ENCODE measurements at places on chromosomes 13 and 19.

GRCh38 chr19:51514866-51515481 lies 13.4 kb upstream of the SIGLEC12 start:
- peak; percentile 43 for DNase-seq

DNA sequence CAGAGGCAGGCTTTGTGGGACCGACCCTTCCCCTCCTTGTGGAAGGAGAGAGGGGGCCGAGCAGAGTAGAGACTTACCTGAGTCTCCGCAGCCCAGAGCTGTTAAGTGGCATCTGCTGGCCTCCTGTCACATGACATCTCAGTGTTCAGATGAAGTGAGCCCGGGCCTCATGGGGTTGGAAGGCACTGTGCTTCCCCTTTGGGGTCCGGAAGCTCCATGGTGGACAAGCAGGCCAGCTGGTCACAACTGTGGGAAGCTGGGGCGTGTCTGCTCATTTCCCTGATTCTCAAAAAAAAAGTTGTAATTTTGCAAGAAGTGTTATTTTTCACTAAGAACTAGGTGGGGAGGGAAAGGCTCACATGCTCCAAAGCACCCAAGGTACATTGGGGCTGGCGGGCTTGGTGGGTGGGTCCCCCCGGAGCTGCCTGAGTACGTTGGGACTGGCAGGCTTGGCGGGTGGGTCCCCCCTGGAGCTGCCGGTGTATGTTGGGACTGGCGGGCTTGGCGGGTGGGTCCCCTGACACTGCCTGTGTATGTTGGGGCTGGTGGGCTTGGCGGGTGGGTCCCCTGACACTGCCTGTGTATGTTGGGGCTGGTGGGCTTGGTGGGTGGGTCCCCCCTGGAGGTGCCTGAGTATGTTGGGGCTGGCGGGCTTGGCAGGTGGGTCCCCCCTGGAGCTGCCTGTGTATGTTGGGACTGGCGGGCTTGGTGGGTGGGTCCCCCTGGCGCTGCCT lies 18.2 kb upstream of the DCUN1D2 start:
- DNase-seq: no peak

- no peak for DNase-seq
Measured at GRCh38 chr13:39603424-39603947, 493 bp upstream of the LHFPL6 start.

DNA sequence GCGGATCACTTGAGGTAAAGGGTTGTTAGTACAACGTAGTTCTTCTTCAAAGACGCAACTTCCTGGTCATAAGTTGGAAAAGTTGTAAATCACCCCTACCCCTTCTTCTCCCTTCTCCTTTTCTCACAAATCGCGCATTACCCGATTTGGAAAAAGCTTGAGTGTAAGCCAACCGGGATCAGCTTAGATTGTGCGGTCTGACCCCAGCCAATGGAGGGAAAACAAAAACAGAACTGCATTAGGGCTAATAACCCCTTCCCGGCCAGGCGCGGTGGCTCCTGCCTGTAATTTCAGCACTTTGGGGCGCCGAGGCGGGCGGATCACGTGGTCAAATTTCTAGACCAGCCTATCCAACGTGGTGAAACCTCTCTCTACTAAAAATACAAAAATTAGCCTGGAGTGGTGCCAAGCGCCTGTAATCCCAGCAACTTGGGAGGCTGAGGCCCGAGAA lies 806 bp downstream of the ZNF90 start:
- no peak for DNase-seq

DNA sequence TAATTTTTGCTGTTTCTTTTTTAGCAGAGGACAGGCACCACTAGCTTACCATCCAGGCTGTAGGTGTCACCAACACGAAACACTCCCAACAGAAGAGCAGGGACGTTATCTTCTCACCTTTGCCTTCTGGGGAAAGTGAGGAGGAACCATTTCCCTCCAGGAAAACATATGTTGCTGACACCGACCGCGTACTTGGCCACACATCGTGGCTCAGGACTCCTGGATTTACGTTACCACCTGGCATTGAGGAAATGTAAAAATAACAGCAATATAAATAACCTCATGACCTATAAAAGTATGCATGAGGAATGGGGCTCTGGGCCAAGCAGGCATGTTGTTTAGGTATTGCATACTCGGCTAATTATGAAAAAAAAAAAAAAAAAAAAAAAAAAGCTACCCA lies 525.1 kb downstream of the MYO16 start:
- DNase-seq: no peak

DNA sequence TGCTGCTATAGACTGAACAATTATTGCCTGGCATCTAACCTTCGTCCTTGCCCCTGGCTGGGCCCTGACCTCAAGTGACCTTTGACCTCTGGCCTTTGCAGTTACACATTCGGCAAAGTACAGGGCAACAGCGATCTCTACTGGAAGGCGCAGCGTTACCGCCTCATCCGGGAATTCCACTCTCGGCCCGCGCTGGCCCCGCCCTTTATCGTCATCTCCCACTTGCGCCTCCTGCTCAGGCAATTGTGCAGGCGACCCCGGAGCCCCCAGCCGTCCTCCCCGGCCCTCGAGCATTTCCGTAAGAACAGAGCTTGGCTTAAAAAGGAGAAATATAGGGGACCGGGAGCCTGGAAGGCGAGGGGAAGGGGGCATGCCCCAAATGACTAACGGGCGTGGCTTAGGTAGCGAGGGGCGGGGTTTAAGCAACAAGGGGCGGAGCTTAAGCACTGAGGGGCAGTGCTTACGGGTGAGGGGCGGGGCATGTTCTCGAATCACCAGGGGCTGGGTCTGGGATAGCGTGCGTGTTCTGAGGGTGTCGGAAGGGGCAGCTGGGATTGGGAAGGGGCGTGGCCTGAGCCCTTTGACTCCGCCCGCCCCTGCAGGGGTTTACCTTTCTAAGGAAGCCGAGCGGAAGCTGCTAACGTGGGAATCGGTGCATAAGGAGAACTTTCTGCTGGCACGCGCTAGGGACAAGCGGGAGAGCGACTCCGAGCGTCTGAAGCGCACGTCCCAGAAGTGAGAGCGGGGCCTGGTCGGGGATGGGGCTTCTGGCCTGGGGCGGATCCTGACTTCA lies 52.7 kb downstream of the TRPM4 start:
- DNase-seq: no peak

DNA sequence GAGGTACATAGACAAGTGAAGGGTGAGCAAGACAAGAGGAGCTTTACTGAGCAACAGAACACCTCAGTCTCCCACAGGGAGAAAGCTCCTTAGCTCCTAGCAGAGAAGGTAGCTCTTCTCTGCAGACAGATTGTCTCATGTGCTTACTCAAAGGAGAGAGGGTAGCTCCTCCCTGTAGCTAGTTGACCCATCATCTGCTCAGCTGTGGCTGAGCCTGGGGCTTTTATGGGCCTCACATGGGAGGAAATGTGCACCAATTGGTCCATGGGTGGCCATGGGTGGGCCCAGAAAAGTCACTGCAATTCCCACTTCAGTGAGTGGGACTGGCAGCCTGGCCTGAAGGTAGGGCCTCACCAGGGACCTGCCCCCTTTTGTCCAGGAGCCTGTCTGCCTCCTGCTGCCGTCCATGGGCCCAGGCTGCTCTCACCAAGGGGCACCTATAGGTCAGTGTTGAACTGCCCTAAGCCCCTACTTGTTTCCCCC lies 246.2 kb downstream of the GPC6 start:
- no peak for DNase-seq

- DNase-seq: no peak
Measured at GRCh38 chr13:32880636-32881035, 135.6 kb upstream of the KL start.

- DNase-seq: no peak
Measured at GRCh38 chr19:42683917-42684513, 56.3 kb downstream of the PSG3 start.

- no peak for DNase-seq
Measured at GRCh38 chr19:1122021-1122971, 18.5 kb downstream of the GPX4 start.

GRCh38 chr19:53432088-53432661 lies 391 bp downstream of the ZNF761 start:
- no peak for DNase-seq

GRCh38 chr19:38557205-38557799 lies 60.5 kb downstream of the MAP4K1 start:
- DNase-seq: no peak

- no peak for DNase-seq
Measured at GRCh38 chr13:93262729-93263345, 36.2 kb downstream of the GPC6 start.

GRCh38 chr13:24217601-24218281 lies 57.2 kb downstream of the SPATA13 start:
- DNase-seq: no peak

GRCh38 chr19:38190793-38191192 lies 33.2 kb downstream of the DPF1 start:
- no peak for DNase-seq

DNA sequence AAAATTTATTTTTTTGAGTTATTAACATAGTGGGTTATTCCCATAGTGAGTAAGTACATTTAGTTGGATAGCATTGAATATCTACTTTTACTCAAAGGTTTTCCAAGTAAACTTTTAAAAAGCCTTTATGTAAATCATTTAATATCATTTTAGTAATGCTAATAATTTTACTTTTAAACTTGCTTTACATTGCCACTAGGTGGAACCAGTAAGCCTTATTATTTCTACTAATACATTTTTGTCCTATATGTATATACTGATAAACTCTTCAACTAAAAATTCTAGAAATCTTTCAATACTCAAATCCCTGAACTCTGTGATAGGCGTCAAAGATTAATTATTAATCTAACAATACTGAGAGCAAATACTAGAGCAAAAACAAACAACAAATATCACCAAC lies 1709.2 kb upstream of the PCDH20 start:
- DNase-seq: no peak

DNA sequence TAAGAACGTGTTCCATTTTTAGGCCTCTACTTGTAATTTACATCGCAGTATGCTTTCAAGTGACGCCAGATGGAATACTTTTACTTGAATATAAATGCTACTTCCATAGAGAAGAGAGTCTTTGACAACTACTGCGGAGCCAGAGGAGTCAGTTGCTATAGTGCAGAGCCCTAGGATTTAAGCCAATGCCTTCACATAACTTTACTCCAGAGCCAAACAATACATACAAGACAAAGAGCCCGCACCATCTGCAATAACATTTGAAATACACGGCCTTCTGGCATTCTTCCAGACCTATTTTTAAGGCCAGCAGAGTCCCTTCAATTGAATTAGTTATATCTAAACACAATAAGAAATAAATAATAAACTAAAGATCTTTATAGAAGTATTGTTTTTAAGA lies 59.4 kb downstream of the XPO4 start:
- DNase-seq: no peak

DNA sequence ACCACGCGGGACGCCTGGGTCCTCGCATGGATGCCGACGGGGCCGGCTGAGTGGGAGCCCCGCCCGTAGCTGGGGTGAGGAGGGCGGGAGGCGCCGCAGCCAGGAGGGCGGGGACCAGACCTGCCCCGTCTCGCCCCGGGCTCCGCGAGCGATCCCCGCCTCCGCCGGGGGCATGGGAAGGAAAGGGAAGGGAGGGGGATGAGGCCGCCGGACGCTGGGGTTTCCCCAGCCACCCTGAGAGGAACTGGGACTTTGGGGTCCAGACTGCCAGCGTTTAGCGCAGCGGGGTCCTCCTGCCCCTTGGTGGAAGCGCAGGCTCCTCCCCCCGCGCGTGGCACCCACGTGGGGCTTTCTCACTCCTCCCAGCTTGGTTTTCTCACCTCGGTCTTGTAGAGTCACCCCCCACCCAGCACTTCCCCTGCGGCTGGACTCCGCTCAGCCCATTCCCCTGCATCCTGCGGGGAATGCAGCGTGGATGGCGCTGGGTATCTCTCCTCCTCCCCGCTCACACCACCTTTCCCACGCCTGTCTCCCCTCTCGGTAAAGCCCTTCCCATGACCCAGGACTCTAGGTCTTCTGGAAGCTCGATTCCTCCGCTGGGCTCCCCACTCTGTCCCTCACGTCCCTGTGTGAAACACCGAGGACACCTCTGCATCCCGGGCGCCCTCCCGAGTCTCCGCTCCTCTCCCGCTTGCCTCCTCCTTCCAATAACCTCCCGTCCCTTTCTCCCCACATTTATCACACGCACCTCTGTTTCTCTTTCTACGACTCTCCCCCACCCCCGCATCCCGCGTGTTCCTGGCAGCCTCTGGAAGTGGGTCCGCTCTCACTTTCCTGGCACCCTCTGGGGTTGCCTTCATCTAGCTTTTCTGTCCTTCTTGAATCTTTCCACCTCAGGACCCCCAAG lies 2.1 kb downstream of the TGFB1 start:
- DNase-seq: peak; percentile 79

- no peak for DNase-seq
Measured at GRCh38 chr13:77185721-77186120, 141.2 kb downstream of the MYCBP2 start.

GRCh38 chr13:99313501-99313900 lies 6.3 kb upstream of the GPR183 start:
- no peak for DNase-seq

DNA sequence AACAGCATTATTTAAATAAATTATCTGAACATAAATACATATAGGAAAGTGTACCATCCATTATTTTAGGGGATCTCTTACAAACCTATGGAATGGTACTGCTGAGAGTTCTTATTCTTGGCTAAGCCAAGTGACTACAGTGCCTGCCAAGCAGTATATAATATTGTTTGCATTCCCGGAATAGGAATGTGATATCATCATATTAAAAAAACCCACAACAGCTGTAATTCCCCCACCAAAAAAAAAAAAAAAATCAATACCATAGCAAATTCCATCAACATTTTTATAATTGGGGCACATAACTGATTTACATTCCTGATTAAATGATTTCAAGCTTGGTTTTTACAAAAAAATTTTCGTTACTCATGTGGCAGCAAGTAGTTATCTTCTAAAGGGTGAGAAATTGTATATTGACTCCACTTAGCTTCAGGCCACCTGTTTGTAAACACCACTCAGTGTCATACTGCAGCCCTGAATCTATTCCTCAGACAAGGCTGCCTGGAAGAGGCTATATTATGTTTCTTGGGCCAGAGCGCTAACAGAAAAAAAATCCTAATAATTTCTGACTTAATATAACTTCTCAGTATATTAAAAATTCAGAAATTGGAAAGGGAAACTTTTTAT lies 278.1 kb downstream of the DNAJC15 start:
- DNase-seq: no peak

DNA sequence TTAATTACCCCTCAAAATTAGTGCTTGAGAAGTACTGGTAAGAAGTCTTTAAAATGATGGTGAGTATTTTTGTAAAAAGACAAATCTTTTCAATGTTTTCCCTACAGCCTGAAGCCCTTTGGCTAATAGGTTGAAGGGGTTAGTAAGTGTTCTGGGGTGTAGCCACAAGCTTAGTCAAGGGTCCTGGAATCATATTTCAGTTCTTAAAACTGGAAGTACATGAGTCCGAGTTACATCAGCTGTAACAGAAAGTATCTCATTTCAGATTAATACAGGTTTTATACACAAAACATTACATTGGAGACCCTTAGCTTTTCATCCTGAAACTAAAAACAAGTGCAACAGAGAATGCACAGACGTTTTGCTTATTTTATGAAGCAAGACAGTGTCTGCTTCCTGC lies 52.7 kb upstream of the TEX29 start:
- DNase-seq: no peak

DNA sequence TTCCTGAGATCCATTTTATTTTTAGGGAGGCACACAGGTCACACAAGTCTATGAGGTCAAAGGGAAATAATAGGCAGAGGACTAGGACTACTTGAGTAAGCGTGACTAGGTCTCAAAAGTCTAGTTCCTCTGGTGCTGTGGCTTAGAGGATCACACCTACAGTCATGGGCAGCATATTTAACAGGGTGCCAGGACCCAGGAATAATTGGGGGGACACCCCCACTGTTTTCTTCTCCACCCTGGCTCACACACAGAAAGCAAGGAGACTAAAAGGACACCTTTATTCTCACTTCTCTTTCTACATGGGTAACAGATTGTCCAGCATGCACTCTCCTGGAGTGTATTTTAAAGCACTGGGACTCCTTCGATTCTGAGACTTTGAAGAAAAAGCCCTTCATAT lies 26.2 kb downstream of the OXGR1 start:
- DNase-seq: no peak
